CD4-positive, alpha-beta memory T cell (primary cell): ENCODE measurements at places on chromosomes 12 and 14.

GRCh38 chr12:43022838-43023237 is 433.3 kb upstream of the PRICKLE1 start:
- DNase-seq, result no peak
- H3K4me3 ChIP-seq, result no peak overlapping the region
- H3K36me3 ChIP-seq, result no peaks in the 10 kb centered on the region
- no peaks in the 10 kb centered on the region for H3K4me1 ChIP-seq
- H3K27me3 ChIP-seq, result no peaks in the 10 kb centered on the region

DNA sequence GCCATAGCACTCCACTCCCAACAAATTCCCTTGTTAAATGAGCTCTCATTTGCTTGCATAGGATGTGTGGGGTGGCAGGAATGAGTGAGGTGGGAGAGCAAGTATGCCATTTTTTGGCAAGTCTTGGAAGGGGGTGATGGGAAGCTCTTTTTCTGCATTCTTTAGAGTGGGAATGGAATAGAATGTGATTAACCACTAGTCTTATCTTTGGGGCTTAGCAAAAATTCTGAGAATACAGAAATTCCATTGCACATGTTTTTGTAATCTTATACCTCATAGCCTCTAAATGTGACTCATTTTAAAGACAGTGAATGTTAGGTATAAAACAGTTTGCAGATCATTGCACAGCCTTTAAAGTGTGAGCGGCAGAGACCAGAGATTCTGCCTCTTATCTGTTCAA is 28.4 kb upstream of the NEDD1 start:
- H3K4me1 ChIP-seq, result no peaks in the 10 kb centered on the region
- H3K36me3 ChIP-seq, result no peaks in the 10 kb centered on the region
- no peaks in the 10 kb centered on the region for H3K27me3 ChIP-seq
- DNase-seq, result no peak

DNA sequence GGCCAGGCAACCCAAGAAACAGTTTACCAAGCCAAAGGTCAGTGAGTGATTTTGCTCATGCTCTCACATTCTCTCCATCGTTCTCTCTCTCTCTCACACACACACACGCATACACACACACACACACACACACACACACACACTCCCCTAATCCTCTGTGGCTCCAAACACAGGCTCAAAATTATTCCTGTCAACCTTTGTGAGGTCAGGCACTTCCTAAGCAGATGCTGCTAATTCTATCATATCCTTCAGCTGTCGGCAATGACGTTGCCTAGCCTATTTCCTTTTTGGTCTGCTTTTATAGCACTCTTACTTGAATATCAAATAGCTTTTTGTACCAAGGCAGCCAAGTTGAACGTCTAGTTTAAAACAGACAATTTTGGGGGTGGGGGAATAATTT is 98.9 kb upstream of the EGLN3 start:
- H3K4me3 ChIP-seq, result no peak overlapping the region
- no peaks in the 10 kb centered on the region for H3K27me3 ChIP-seq
- no peak overlapping the region for H3K27ac ChIP-seq
- H3K4me1 ChIP-seq, result peaks cover 45% of the 10 kb centered on the region
- no peaks in the 10 kb centered on the region for H3K36me3 ChIP-seq
- DNase-seq, result no peak

GRCh38 chr12:99257672-99258071 is 389.9 kb upstream of the GARIN6 start:
- no peaks in the 10 kb centered on the region for H3K36me3 ChIP-seq
- DNase-seq, result no peak
- H3K4me1 ChIP-seq, result no peaks in the 10 kb centered on the region
- H3K27me3 ChIP-seq, result no peaks in the 10 kb centered on the region
- no peak overlapping the region for H3K27ac ChIP-seq

DNA sequence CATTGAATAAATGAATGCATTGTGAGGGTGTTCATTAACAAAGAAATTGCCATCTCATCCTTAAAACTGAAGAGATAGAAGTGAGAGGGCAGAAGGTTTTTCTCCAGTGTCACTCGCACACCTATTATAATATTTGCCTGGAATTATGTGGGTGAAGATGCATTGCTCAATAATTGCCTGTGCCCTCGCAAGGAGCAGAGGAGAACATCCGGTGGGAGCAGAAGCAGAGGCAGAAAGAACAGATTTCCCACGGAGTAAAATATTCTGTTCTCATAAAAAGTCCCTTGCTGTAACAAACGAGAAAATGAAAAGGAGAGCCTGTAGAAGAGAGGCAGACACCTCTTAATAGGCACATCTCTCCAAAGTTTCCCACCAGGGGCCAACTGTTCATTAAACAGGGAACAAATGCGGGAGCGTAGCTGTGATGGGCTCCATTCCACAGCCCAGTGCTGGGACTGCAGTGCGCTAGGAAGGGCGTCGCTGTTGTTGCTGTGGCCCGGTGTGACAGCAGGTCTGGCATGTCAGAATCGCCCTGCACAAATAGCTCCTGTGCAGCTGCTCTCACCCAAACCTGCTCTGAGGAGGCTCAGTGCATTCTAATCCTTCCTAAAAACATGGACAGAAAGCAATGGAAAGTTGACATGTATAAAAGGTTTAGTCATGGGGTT is 359.8 kb downstream of the APAF1 start:
- H3K4me3 ChIP-seq, result no peak overlapping the region
- no peak for DNase-seq
- no peak overlapping the region for H3K27ac ChIP-seq
- H3K27me3 ChIP-seq, result peaks cover 4% of the 10 kb centered on the region
- no peaks in the 10 kb centered on the region for H3K36me3 ChIP-seq

DNA sequence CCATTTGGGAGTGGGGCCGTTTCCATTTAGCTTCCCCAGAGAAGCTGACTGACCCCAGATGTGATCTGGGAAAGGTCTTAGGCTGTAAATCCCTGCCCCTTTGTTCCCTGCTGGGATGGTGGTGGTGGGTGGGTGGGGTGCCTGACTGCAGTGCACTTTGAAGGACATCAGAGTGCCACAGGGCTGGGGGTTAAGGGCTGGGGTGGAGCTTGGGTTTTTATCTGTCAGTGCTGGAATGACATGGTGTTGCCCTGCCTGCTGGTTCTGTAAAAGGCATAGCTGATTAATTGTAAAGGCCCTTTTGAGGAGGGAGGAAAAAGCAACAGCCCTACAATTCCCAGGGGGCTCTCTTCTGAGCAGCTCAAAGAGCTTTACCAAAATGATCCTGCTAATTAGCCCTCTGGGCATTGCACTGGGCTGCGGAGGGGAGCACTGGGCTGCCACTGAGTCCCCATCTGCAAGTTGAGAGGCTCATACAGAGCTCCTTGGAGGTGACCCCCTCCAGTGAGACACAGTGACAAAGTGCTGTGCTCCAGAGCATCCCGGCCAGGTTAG is 21.1 kb downstream of the PLEKHG3 start:
- peak overlapping the region; percentile 3 for H3K4me3 ChIP-seq
- no peak for DNase-seq
- H3K27me3 ChIP-seq, result no peaks in the 10 kb centered on the region
- peaks cover 100% of the 10 kb centered on the region for H3K4me1 ChIP-seq

DNA sequence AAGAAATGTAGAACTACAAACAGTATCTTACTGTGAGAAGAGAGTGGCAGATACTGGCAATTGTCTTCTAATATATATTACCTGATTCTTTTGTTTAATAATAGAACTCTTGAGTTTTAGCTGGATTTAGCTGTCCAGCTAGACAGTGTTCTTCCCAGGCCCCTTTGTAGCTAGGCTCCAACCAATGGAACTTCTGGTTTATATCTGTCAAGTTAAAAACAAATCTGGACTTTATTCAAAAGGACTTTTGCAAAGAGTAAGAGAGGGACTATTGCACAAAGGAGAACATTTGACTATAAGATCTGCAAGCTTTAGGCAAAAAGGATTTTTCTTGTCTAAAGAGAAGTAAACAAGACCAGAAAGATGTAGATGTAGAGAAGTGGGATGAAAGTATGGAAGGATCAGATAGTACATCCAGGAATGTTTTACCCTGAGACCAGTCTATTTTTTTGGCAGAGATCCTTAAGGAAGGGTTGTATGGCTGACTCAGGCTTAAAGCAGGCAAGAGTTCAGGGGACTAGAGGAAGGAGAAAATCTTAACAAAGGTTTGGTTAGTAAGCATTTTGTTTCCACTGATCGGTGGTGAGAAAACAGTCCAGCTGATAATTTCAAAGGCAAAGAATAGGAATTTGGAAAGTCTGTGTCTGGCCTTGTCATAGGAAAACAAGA is 111.1 kb upstream of the PLEKHA5 start:
- DNase-seq, result no peak
- no peaks in the 10 kb centered on the region for H3K4me1 ChIP-seq
- no peaks in the 10 kb centered on the region for H3K27me3 ChIP-seq
- no peak overlapping the region for H3K4me3 ChIP-seq
- no peak overlapping the region for H3K27ac ChIP-seq

GRCh38 chr14:85482552-85482951 is 47.4 kb upstream of the FLRT2 start:
- no peak overlapping the region for H3K4me3 ChIP-seq
- H3K27ac ChIP-seq, result no peak overlapping the region
- H3K4me1 ChIP-seq, result no peaks in the 10 kb centered on the region
- DNase-seq, result no peak

- DNase-seq, result no peak
- no peak overlapping the region for H3K4me3 ChIP-seq
- no peak overlapping the region for H3K27ac ChIP-seq
- peaks cover 20% of the 10 kb centered on the region for H3K4me1 ChIP-seq
- peaks cover 50% of the 10 kb centered on the region for H3K36me3 ChIP-seq
These were observed 6.7 kb downstream of the DDX47 start for GRCh38 chr12:12819752-12820311.

GRCh38 chr12:93266-94005 is 26.9 kb downstream of the IQSEC3 start:
- H3K27me3 ChIP-seq, result no peaks in the 10 kb centered on the region
- H3K4me3 ChIP-seq, result no peak overlapping the region
- no peaks in the 10 kb centered on the region for H3K4me1 ChIP-seq
